ENCODE measurements at places on chromosomes 12 and 14.

DNA sequence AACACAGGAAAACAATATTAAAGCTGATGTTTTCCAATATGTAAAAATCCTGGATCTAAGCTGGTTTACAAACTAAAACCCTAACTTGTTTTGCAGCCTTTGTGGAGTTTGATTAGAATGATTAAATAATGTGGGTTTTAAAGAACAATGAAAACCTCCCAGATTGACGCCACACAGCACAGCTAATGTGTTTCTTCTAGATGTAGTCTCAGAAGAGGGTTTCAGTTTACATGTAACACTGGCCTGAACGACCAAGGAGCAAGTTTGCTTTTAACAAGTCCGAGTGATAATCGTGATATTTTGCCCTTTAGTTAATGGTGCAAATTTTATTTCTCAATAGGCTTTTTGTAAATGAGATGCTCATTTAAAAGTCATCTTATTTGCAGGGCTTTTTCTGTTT, 11.0 kb downstream of the HMGA2 start:
- DNase-seq, result no peak

GRCh38 chr12:44875417-44875953, 630 bp downstream of the NELL2 start:
- no peak for DNase-seq

GRCh38 chr12:119096429-119097202, 82.1 kb upstream of the HSPB8 start:
- no peak for DNase-seq

- no peak for DNase-seq
Measured at GRCh38 chr12:9406564-9407424, 198.6 kb upstream of the PZP start.

- DNase-seq, result no peak
Measured at GRCh38 chr12:49557917-49558215, 10.1 kb downstream of the MCRS1 start.

DNA sequence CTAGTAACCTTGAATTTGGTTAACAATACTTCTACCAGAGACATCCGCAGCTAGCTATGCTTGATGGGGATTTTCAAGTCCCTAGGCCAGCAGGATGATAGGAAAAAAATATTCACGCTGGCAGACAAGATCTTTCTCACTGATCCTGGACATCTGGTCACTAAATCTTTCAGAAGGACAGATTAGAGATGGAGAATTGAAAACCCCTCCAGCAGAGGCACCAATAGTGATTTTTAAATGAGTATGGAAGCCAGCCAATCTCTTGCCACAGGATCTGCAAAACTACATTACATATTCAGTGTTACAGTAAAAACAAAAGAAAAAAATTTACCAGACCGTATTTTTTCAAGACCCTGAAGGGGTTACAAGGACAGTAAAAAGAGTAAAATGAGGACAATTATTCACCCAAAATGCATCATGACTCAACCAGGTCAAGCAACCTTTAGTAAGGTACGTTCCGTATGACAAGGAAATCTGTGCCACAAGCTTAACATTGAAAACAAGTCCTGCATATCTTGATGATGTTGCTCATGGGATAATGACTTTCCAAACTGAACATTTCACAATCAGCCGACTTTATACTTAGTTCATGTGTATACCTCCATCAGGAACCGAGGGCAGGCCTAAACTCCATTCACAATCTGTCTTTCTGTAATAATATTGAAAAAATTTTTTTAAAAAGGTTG, 239.5 kb downstream of the GXYLT1 start:
- no peak for DNase-seq
